ENCODE measurements at places on chromosomes 2 and 18. TPM values are rescaled to one million over a fixed set of nuclear protein-coding genes. Genes with fewer than 3 reads are reported as not detected.

- H3K36me3 ChIP-seq, result no peaks in the 10 kb centered on the region
- DNase-seq, result no peak
- no peak overlapping the region for H3K27ac ChIP-seq
- H3K4me3 ChIP-seq, result no peak overlapping the region
- peaks cover 24% of the 10 kb centered on the region for H3K4me1 ChIP-seq
- no peaks in the 10 kb centered on the region for H3K27me3 ChIP-seq
Measured at GRCh38 chr2:202133200-202133908, 60.3 kb downstream of the KIAA2012 start.

DNA sequence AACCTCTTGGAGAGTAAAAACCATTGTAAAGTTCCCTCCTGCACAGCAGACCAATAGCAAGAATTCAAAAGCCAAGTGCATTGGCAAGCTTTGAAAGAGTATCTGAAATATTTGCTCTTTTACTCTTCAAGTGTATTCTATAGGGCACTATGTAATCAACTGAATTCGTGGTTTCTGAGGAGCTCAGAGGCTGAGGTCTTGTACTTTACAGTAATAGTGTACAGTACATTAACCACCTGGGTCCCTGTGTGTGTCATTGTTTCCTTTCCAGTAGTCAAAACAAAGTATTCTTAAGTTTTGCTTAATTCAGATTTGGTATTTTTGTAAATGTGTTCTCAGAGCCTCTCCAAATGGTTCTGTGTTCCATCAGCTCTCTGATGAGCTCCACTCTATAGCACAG is 769.7 kb downstream of the LRRTM4 start:
- no peak for DNase-seq
- H3K27ac ChIP-seq, result no peak overlapping the region
- no peaks in the 10 kb centered on the region for H3K27me3 ChIP-seq
- no peaks in the 10 kb centered on the region for H3K4me1 ChIP-seq

GRCh38 chr2:46798998-46799698 is 116.5 kb downstream of the MCFD2 start:
- H3K27me3 ChIP-seq, result no peaks in the 10 kb centered on the region
- H3K4me1 ChIP-seq, result peaks cover 33% of the 10 kb centered on the region
- H3K27ac ChIP-seq, result no peak overlapping the region
- H3K36me3 ChIP-seq, result no peaks in the 10 kb centered on the region
- no peak overlapping the region for H3K4me3 ChIP-seq

GRCh38 chr18:63378919-63379638 is 12.1 kb upstream of the KDSR start:
- H3K27me3 ChIP-seq, result no peaks in the 10 kb centered on the region
- no peak for DNase-seq
- no peak overlapping the region for H3K4me3 ChIP-seq
- H3K4me1 ChIP-seq, result peaks cover 5% of the 10 kb centered on the region
- H3K27ac ChIP-seq, result no peak overlapping the region
- peaks cover 5% of the 10 kb centered on the region for H3K36me3 ChIP-seq

DNA sequence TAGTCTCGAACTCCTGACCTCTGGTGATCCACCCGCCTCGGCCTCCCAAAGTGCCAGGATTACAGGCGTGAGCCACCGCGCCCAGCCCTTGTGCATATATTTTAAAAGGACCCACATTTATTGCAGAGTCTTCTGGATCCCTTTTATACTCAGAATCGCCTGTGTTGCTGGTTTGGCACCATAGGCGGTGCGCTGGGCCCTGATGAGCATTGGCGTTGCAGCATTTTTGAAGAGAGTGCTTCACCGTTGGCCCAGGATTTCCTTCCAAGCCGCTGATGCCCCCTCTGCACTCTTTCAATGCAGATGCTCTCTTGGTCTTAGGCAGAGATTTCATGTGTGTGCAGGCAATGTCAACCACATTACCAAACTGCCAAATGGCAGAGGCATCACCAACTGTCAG is 13.5 kb upstream of the TFCP2L1 start:
- H3K36me3 ChIP-seq, result no peaks in the 10 kb centered on the region
- H3K4me3 ChIP-seq, result no peak overlapping the region
- no peak for DNase-seq
- peaks cover 5% of the 10 kb centered on the region for H3K27me3 ChIP-seq
- no peak overlapping the region for H3K27ac ChIP-seq
- H3K4me1 ChIP-seq, result no peaks in the 10 kb centered on the region

DNA sequence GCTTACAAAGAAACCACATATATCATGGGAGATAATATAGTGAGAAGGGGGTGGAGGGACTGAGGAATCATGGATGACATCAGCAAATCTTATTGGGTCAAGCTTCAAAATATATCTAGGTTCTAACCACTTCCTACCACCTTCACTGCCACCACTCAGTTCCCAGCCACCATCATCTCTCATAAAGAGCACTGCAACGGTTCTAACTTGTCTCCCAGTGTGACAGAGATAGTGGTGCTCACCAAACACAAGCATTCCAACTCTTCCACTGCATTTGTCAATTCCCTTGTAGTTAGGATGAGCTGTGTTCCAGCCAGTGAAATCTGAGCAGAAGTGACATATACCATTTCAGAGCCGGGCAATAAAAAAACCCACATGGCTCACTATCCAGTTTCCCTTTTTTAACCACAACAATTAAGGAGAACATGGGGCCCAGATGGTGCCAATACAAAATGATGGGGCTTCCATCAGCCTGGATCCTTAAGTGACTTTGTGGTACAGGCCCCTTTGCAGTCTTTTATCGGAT is 318.1 kb downstream of the NBAS start:
- no peak for DNase-seq
- no peaks in the 10 kb centered on the region for H3K36me3 ChIP-seq
- no peaks in the 10 kb centered on the region for H3K27me3 ChIP-seq
- H3K27ac ChIP-seq, result no peak overlapping the region
- peaks cover 5% of the 10 kb centered on the region for H3K4me1 ChIP-seq
- H3K4me3 ChIP-seq, result no peak overlapping the region

GRCh38 chr2:126825316-126825715 is 73.4 kb upstream of the TEX51 start:
- H3K4me1 ChIP-seq, result no peaks in the 10 kb centered on the region
- H3K27me3 ChIP-seq, result no peaks in the 10 kb centered on the region
- DNase-seq, result no peak

- H3K36me3 ChIP-seq, result no peaks in the 10 kb centered on the region
- no peak overlapping the region for H3K4me3 ChIP-seq
- H3K27me3 ChIP-seq, result no peaks in the 10 kb centered on the region
- no peak overlapping the region for H3K27ac ChIP-seq
- H3K4me1 ChIP-seq, result no peaks in the 10 kb centered on the region
- DNase-seq, result no peak
Measured at GRCh38 chr2:172674034-172674967, 61.3 kb upstream of the RAPGEF4 start.

GRCh38 chr18:47809420-47809819 is 121.0 kb downstream of the SMAD2 start:
- no peaks in the 10 kb centered on the region for H3K4me1 ChIP-seq
- H3K27ac ChIP-seq, result no peak overlapping the region
- H3K36me3 ChIP-seq, result no peaks in the 10 kb centered on the region

- H3K27ac ChIP-seq, result no peak overlapping the region
- H3K27me3 ChIP-seq, result no peaks in the 10 kb centered on the region
- DNase-seq, result no peak
- H3K4me1 ChIP-seq, result no peaks in the 10 kb centered on the region
Measured at GRCh38 chr2:134513465-134513804, 205.4 kb downstream of the TMEM163 start.

The FNDC4 gene
- total RNA-seq, result 6.9 TPM

The UGT1A10 gene
- total RNA-seq, result not detected

The KANSL1L gene
- total RNA-seq, result 7.5 TPM

The TEKT4 gene
- total RNA-seq, result not detected

The PDE11A gene
- total RNA-seq, result 0.89 TPM

The DNAJC5G gene
- not detected for total RNA-seq

The STARD6 gene
- not detected for total RNA-seq
